ENCODE measurements at places on chromosomes 7 and 10.
A peak's percentile ranks its signal among the peaks of the same experiment; 100 is the strongest.

DNA sequence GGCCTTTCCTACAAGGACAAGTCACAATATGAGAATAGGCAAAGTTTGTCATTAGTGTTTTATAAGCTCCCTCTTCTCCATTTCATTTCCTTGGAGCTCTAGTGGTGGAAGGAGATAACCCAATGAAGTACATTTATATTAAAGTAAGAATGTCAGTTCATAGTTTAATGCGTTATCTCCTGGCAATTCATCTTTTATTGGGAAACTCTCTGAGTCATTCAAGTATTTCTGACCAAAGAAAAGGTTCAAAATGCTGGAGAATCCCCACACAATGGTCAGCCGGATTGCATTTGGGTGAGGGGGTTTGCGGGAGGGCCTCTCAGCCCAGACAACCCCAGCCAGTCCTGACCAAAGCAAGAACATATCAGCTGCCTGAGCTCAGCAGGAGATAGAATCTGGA is 321.5 kb upstream of the NRP1 start:
- no peak overlapping the region for H3K27ac ChIP-seq
- H3K4me3 ChIP-seq = no peak overlapping the region
- H3K27me3 ChIP-seq = peaks cover 7% of the 10 kb centered on the region
- no peaks in the 10 kb centered on the region for H3K4me1 ChIP-seq
- no peak for DNase-seq
- H3K36me3 ChIP-seq = no peaks in the 10 kb centered on the region

DNA sequence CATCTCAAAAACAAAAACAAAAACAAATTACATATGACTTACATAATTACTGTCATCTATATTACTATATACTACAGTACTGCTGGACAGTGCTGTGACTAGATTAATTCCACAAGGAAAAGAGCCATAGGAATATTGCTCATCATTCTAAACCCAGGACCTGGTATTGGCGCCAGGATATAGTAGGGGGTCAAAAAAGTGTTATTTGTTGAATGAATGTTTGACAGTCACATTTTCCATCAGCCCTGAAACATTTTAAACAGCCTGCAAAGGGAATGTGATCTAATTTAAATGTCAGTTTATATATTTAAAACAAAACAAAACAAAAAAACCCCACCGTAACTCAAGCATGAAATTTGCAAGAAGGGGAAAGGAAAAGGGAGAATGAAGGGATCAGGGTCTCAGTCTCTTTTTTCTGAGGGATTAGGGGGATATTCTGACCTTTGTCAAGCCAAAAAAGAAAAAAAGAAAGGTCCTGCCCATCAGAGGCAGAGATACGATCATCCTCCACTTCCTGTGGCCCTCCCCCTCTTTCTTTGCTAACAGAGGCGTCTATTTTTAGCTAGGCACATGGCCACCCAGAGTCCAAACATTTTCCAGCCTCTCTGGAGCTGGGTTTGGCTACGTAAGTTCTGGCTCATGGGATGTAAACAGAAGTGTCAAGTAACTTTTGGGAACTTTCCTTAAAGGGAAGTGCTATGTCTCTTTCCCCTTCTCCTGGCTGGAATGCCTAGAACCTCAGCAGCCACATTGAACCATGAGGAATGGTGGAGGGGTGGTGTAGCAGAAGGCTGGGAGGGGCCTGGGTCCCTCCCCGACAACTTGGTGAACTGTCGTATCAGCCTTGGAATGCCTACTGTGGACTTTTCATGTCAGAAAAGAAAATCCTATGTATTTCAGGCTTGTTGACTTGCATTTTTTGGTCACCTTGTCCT is 44.6 kb upstream of the DLG5 start:
- H3K27me3 ChIP-seq = no peaks in the 10 kb centered on the region
- DNase-seq = no peak
- H3K27ac ChIP-seq = no peak overlapping the region
- no peak overlapping the region for H3K4me3 ChIP-seq
- no peaks in the 10 kb centered on the region for H3K4me1 ChIP-seq
- peaks cover 1% of the 10 kb centered on the region for H3K36me3 ChIP-seq

DNA sequence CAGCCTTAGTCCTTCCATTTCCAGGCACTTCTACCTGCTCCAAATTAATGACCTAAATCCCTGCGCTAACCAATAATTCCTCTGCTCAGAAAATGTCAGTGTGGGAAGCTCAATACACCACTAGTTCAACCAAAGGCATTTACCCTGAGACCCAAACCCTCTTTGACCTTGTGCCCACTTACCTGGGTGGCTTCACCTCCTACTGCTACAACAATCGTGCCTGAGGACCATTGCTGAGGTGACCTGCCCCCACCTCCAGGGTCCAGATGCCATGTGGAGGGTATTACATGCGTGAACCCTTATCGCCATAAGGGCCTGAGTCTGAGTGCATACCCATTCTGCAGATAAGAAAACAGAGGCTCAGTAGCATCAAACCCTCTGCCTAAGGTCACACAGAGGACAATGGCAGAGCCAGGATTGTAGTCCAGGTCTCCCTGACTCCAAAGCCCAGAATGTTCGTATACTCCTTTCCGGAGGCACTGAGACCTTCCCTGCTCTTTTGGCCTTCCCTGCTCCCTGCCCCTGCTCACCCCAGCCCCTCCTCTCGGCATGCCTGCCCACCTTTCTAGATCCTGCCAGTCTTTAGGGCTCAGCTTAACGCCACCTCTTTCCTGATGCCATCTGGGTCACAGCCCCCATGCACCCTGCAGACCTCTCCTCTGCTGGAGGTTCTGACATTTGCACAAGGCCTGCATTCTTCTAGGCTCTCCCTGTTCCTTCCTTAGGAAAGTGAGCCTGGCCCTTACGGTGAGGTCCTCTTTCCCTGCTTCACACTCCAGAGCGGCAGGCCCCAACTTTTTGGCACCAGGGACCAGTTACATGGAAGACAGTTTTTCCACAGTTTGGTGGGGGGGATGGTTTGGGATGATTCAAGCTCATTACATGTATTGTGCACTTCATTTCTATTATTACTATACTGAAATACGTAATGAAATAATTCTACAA is 94.9 kb downstream of the CHST15 start:
- H3K36me3 ChIP-seq = no peaks in the 10 kb centered on the region
- H3K4me1 ChIP-seq = no peaks in the 10 kb centered on the region
- no peaks in the 10 kb centered on the region for H3K27me3 ChIP-seq
- H3K27ac ChIP-seq = no peak overlapping the region
- no peak for DNase-seq

DNA sequence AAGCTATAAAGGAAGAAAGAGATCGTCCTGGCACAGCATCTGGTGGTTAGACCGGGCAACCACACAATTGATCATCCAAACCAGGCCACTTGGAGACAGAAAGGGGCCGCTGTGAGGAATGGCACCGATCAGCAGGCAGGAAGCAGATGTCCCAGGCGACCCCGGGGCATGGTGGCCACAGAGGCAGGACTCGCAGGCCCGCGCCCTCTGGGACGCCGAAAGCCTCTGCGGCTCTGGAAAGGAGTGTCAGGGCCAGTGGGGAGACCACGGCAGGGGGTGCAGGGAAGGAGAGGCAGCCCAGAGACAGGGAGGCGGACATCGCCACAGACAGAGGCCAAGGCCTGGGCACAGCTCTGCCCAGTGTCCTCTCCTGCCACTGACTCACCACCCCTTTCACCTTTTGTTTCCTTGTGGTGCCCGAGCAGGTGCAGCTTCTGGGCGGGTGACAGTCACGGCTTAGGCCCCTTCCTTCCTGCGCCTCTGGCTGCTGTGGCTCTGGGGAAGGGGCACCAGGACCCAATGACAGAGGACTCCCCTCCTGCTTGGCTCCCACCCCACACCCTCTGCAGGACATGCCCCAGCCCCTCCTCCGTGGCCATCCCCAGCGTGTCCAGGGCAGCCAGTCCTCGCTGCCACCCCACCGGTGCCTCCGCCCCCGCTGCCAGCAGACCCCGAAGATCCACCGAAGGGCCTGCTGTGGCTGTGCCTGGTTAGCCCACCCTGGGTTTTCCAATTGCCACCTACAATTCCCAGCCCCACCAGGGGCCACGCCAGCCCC is 10.9 kb downstream of the STK32C start:
- no peaks in the 10 kb centered on the region for H3K36me3 ChIP-seq
- H3K4me1 ChIP-seq = no peaks in the 10 kb centered on the region
- H3K4me3 ChIP-seq = no peak overlapping the region
- no peak overlapping the region for H3K27ac ChIP-seq
- H3K27me3 ChIP-seq = no peaks in the 10 kb centered on the region

DNA sequence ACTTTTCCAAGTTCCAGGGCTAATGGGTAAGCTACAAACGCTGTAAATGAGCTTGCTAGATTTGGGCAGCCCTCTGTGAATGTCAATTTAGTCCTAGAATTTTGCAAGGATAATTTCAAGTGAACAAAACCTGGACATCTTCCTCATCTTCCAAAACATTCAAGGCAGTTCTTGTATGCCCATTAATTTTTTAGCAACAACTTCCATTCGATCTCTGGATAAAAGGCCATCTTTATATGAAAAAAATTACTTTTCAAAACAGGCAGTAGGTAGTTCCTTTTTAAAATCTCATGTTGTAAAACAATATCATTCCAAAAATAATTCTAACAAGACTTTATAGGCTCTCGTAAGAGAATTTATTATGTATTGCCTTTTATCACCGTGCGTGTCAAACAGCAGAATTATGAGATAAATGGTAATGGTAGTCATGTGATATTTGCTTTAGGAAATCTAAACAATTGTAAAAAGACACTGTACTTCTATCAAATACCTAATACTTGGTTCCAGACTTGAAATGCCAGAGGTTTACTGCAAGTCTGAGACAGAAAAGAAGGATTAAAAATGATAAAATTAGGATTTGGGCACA is 143.7 kb upstream of the NRP1 start:
- no peak overlapping the region for H3K4me3 ChIP-seq
- H3K27me3 ChIP-seq = no peaks in the 10 kb centered on the region
- H3K36me3 ChIP-seq = no peaks in the 10 kb centered on the region
- no peak overlapping the region for H3K27ac ChIP-seq
- no peak for DNase-seq
- H3K4me1 ChIP-seq = no peaks in the 10 kb centered on the region

- no peak for DNase-seq
- H3K27me3 ChIP-seq = no peaks in the 10 kb centered on the region
- H3K27ac ChIP-seq = no peak overlapping the region
These were observed 10.5 kb upstream of the TTYH3 start for GRCh38 chr7:2621061-2621828.

GRCh38 chr7:44646921-44647636 is 40.7 kb downstream of the OGDH start:
- H3K27ac ChIP-seq = no peak overlapping the region
- no peak for DNase-seq
- H3K4me1 ChIP-seq = no peaks in the 10 kb centered on the region
- no peaks in the 10 kb centered on the region for H3K27me3 ChIP-seq
- H3K36me3 ChIP-seq = peaks cover 8% of the 10 kb centered on the region

GRCh38 chr7:29332042-29332811 is 137.7 kb downstream of the CHN2 start:
- no peak for DNase-seq
- H3K36me3 ChIP-seq = no peaks in the 10 kb centered on the region
- no peaks in the 10 kb centered on the region for H3K27me3 ChIP-seq
- peaks cover 29% of the 10 kb centered on the region for H3K4me1 ChIP-seq
- H3K4me3 ChIP-seq = no peak overlapping the region
- no peak overlapping the region for H3K27ac ChIP-seq

DNA sequence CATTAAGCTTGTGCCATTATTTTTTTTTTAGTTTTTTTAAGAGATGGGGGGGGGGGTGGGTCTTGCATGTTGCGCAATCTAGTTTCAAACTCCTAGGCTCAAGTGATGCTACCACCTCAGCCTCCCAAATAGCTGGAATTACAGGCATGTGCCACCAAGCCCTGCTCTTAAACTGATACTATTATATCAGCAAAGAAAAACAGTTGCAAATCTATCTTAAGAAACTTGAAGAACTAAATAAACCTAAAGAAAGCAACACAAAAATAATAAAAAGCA is 47.5 kb downstream of the BRAF start:
- H3K27me3 ChIP-seq = no peaks in the 10 kb centered on the region
- no peak overlapping the region for H3K4me3 ChIP-seq
- H3K27ac ChIP-seq = no peak overlapping the region
- no peak for DNase-seq

DNA sequence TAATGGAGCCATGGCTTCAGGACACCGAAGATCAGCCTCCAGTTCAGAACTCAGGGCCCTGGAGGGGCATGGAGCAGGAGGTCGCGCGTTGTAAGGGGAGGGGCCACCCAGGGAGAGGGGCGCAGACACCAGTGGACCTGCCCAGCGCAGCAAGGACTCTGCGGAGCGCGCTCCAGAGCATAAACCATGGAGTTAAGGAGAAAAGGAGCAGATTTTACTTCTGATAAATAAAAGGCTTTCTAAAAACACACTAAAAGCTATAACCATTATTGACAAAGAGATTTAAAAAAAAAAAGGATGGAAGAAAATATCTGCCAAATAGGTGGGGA is 10.5 kb downstream of the CALY start:
- no peak overlapping the region for H3K27ac ChIP-seq
- H3K36me3 ChIP-seq = no peaks in the 10 kb centered on the region
- H3K4me1 ChIP-seq = peaks cover 5% of the 10 kb centered on the region
- H3K4me3 ChIP-seq = no peak overlapping the region
- H3K27me3 ChIP-seq = peaks cover 2% of the 10 kb centered on the region
- DNase-seq = no peak

GRCh38 chr7:147721962-147722830 is 868.4 kb upstream of the C7orf33 start:
- no peak overlapping the region for H3K4me3 ChIP-seq
- H3K4me1 ChIP-seq = no peaks in the 10 kb centered on the region
- no peaks in the 10 kb centered on the region for H3K36me3 ChIP-seq
- H3K27me3 ChIP-seq = no peaks in the 10 kb centered on the region
- no peak for DNase-seq
- H3K27ac ChIP-seq = no peak overlapping the region

GRCh38 chr10:132188331-132188730 is 1.6 kb downstream of the DPYSL4 start:
- no peak for DNase-seq
- H3K4me3 ChIP-seq = no peak overlapping the region
- no peak overlapping the region for H3K27ac ChIP-seq
- H3K27me3 ChIP-seq = peaks cover 10% of the 10 kb centered on the region

DNA sequence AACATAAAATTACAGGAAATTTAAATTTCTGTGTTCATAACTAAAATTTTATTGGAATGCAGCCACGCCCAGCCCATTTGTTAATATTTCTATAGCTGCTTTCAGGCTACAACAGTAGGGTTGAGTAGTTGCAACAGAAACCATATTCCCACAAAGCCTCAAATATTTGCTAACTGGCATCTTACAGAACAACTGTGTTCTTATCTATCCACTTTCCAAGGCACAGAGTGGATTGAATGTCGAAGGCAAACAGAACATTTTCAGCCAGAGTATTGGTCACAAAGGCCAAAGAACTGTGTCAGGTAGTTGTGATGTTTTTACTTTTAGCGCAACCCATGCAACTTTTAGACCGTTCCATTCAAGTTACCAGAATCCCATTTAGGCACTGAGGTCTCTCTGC is 51.1 kb upstream of the OPN4 start:
- no peak for DNase-seq
- H3K4me3 ChIP-seq = no peak overlapping the region
- H3K27me3 ChIP-seq = no peaks in the 10 kb centered on the region

- no peaks in the 10 kb centered on the region for H3K36me3 ChIP-seq
- no peaks in the 10 kb centered on the region for H3K27me3 ChIP-seq
- H3K4me1 ChIP-seq = no peaks in the 10 kb centered on the region
- H3K27ac ChIP-seq = no peak overlapping the region
- DNase-seq = no peak
These were observed 86.0 kb upstream of the STRIP2 start for GRCh38 chr7:129348023-129348740.

GRCh38 chr7:32941681-32942414 is 15.4 kb upstream of the FKBP9 start:
- no peak overlapping the region for H3K27ac ChIP-seq
- no peaks in the 10 kb centered on the region for H3K36me3 ChIP-seq
- peak overlapping the region; percentile 52 for H3K4me3 ChIP-seq
- H3K27me3 ChIP-seq = peaks cover 7% of the 10 kb centered on the region
- DNase-seq = no peak
- peaks cover 14% of the 10 kb centered on the region for H3K4me1 ChIP-seq
